ENCODE measurements at places on chromosomes 13 and 19.

DNA sequence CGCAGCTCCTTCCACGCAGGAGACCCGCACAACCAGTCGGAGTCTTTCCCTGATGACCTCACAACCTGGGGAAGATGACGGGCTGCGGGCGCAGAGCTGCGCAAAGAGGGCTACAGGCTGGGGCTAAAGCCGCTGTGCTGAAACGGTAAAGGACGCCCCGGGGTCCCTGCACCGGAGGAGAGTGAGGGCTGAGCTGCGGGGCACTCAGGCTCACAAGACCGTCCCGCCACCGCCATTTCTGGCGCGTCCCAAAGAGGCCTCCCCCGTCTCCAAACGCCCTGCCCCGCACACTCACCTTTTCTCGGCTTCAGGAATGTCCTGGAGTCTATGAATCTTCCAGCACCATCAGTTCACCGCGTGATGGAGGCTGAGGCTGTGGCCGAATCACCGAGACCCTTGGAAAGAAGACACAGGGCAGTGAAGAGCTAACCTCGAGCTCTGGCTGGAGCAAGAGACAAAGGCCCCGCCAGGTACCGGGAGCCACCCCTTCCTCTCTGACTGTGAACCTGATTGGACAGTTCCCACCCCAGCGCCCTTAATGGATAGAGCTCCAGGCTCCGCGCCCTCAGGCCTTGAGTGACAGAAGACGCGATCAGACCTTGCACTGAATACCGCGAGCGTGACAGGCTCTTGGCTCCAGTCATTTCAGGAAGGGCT is 41.8 kb upstream of the ZNF429 start:
- no peak for DNase-seq

GRCh38 chr13:41919741-41920487 is 41.0 kb downstream of the VWA8 start:
- no peak for DNase-seq

GRCh38 chr13:84702174-84702573 is 819.9 kb upstream of the SLITRK1 start:
- DNase-seq = no peak

GRCh38 chr13:104871456-104871855 is 1664.0 kb downstream of the EFNB2 start:
- DNase-seq = no peak

Data from fibroblast of pulmonary artery (primary cell).